CD4-positive, alpha-beta T cell (primary cell): ENCODE measurements at places on chromosomes 2 and 18. TPM values are rescaled to one million over a fixed set of nuclear protein-coding genes. Genes with fewer than 3 reads are reported as not detected.

- no peak overlapping the region for H3K27ac ChIP-seq
- H3K4me1 ChIP-seq = no peaks in the 10 kb centered on the region
- no peak overlapping the region for H3K4me3 ChIP-seq
- DNase-seq = no peak
- H3K36me3 ChIP-seq = no peaks in the 10 kb centered on the region
These were observed 234.5 kb downstream of the VAPA start for GRCh38 chr18:10148189-10148929.

DNER gene
- not detected for total RNA-seq

ERBB4 gene
- not detected for total RNA-seq

DNA sequence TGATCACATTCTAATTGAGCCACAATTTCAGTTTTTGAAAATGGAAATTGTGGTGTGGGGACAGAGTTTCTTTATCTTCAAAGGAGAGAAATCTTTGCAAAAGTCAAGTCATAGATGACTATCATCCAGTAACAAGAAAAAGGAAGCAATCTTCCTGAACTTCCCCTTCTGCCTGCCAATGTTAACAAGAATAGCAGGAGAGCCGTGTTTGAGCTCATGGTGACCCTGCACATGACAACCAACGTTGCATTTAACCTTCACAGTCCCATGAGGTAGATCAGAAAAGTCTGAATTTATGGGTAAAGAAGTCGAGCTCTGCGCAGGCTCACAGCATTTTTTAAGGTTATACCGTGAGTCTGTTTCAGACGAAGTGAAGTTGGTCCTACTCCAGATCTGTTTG is 454.9 kb downstream of the LPIN1 start:
- H3K4me3 ChIP-seq = no peak overlapping the region
- no peaks in the 10 kb centered on the region for H3K36me3 ChIP-seq
- H3K4me1 ChIP-seq = no peaks in the 10 kb centered on the region
- no peak overlapping the region for H3K27ac ChIP-seq
- no peaks in the 10 kb centered on the region for H3K27me3 ChIP-seq
- peak; percentile 21 for DNase-seq

GRCh38 chr18:58313491-58314032 is 269.5 kb downstream of the NEDD4L start:
- DNase-seq = no peak
- peaks cover 50% of the 10 kb centered on the region for H3K4me1 ChIP-seq
- H3K4me3 ChIP-seq = no peak overlapping the region
- no peaks in the 10 kb centered on the region for H3K36me3 ChIP-seq

DNA sequence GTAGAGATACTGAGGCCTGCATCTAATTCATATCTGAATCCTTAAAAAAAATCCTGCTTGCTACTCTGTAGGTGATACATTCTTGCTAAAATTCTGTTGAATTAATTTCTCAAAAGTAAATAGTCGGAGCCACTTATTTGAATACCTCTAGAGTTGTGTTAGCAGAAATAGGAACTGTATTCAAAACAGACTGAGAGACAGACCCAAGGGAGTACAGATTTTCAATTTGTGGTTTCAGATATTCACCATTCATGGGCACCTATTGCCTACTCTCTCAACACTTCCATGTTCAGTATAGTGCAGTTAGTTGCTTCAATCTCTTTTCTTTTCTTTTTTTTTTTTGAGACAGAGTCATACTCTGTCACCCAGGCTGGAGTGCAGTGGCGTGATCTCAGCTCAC is 46.6 kb upstream of the CTLA4 start:
- H3K4me1 ChIP-seq = no peaks in the 10 kb centered on the region
- H3K36me3 ChIP-seq = no peaks in the 10 kb centered on the region
- H3K27ac ChIP-seq = no peak overlapping the region
- H3K27me3 ChIP-seq = no peaks in the 10 kb centered on the region
- no peak for DNase-seq

GRCh38 chr2:230335864-230336506 is 9.0 kb downstream of the SP140L start:
- peak overlapping the region; percentile 19 for H3K4me3 ChIP-seq
- peaks cover 10% of the 10 kb centered on the region for H3K4me1 ChIP-seq

GRCh38 chr2:232022718-232023117 is 61.2 kb downstream of the DIS3L2 start:
- no peaks in the 10 kb centered on the region for H3K27me3 ChIP-seq
- H3K4me1 ChIP-seq = no peaks in the 10 kb centered on the region
- DNase-seq = no peak
- peaks cover 70% of the 10 kb centered on the region for H3K36me3 ChIP-seq
- H3K27ac ChIP-seq = no peak overlapping the region
- H3K4me3 ChIP-seq = no peak overlapping the region

GRCh38 chr18:49524349-49524748 is 37.3 kb upstream of the C18orf32 start:
- H3K4me1 ChIP-seq = no peaks in the 10 kb centered on the region
- H3K27ac ChIP-seq = no peak overlapping the region
- DNase-seq = no peak
- no peaks in the 10 kb centered on the region for H3K27me3 ChIP-seq
- H3K36me3 ChIP-seq = no peaks in the 10 kb centered on the region

- H3K36me3 ChIP-seq = no peaks in the 10 kb centered on the region
- H3K4me3 ChIP-seq = no peak overlapping the region
- H3K27me3 ChIP-seq = no peaks in the 10 kb centered on the region
- no peak overlapping the region for H3K27ac ChIP-seq
These were observed 2.3 kb downstream of the PRKD3 start for GRCh38 chr2:37322368-37322767.

- no peak overlapping the region for H3K27ac ChIP-seq
- no peaks in the 10 kb centered on the region for H3K36me3 ChIP-seq
- no peaks in the 10 kb centered on the region for H3K27me3 ChIP-seq
- H3K4me3 ChIP-seq = no peak overlapping the region
These were observed 419.4 kb downstream of the MEIS1 start for GRCh38 chr2:66854298-66854697.

- no peak for DNase-seq
- H3K27me3 ChIP-seq = no peaks in the 10 kb centered on the region
- H3K4me1 ChIP-seq = no peaks in the 10 kb centered on the region
- no peaks in the 10 kb centered on the region for H3K36me3 ChIP-seq
These were observed 510.9 kb upstream of the CELF4 start for GRCh38 chr18:38076346-38077070.

MRPS5 gene
- 15.3 TPM for total RNA-seq

- no peaks in the 10 kb centered on the region for H3K4me1 ChIP-seq
- H3K36me3 ChIP-seq = no peaks in the 10 kb centered on the region
- H3K27ac ChIP-seq = no peak overlapping the region
- no peaks in the 10 kb centered on the region for H3K27me3 ChIP-seq
- no peak for DNase-seq
These were observed 200.5 kb downstream of the TNS1 start for GRCh38 chr2:217802266-217802665.

- no peak overlapping the region for H3K27ac ChIP-seq
- H3K4me1 ChIP-seq = no peaks in the 10 kb centered on the region
These were observed 143.9 kb downstream of the CYP26B1 start for GRCh38 chr2:72003796-72004195.

DNA sequence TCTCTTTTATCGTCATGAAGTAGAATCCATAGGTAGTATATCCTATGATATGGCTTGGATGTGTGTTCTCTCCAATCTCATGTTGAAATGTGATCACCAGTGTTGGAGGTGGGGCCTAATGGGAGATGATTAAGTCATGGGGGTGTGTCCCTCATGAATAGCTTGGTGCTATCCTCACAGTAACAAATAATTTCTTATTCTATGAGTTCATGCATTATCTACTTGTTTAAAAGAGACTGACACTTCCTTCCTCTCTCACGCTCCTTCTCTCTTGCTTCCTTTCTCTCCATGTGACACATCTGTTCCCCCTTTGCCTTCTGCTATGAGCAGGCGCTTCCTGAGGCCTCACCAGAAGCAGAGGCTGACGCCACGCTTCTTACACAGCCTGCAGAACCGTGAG is 165.6 kb downstream of the MREG start:
- no peak overlapping the region for H3K4me3 ChIP-seq
- DNase-seq = no peak
- H3K4me1 ChIP-seq = no peaks in the 10 kb centered on the region
- no peak overlapping the region for H3K27ac ChIP-seq

DNA sequence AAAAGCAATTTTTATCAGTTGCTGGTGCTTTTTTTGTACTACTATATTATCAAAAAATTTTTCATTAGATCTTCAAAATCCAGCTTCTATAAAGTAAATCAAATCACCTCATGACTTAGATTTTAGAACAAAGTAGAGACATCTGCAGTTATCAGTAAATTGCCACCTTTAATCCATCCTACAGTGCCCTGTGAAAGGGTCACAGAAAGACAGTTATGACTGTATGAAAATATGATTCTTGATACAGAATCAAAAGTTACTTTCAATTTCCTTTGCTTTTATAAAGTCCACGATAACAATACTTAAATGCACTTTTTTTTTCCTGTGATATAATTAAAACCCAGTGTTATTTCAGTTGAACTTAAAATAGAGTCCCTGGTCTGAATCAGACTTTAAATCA is 61.4 kb downstream of the PRPF40A start:
- H3K4me1 ChIP-seq = no peaks in the 10 kb centered on the region
- no peaks in the 10 kb centered on the region for H3K27me3 ChIP-seq
- peaks cover 74% of the 10 kb centered on the region for H3K36me3 ChIP-seq
- H3K27ac ChIP-seq = no peak overlapping the region

ALPP gene
- not detected for total RNA-seq

- DNase-seq = no peak
- no peaks in the 10 kb centered on the region for H3K36me3 ChIP-seq
- H3K27ac ChIP-seq = no peak overlapping the region
- no peaks in the 10 kb centered on the region for H3K27me3 ChIP-seq
These were observed 690.4 kb upstream of the NRXN1 start for GRCh38 chr2:51722311-51722710.

DNA sequence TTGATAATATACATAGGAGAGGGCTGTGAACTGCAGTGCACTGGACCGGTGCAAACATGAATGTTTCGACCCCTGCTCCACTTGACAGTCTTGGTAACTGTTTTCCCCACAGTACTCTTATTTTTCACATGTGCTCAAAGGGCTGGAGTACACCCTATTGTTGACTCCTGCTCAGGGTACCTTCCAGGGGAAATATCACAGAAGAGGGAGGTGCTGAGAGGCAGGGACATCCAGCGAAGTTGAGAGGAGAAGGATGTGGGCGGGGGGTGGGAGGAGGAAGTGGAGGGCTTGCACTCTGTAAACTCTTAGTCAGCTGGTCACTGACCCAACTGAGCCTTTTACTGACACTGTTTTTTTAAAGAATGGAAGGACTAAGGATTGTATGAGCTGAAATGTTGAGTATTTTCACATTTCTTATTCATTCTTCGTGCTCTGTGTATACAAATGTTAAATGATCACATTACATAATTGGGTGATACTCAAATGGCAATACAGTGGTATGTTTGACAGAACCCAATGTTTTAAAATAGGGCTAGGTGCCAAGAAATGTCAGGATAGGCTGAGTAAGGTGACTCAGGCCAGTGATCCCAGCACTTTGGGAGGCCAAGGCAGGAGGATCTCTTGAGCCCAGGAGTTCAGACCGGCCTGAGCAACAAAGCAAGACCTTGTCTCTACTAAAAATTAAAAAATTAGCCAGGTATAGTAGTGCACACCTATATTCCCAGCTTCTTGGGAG is 10.0 kb downstream of the INPP4A start:
- H3K27ac ChIP-seq = peak overlapping the region; percentile 63
- peaks cover 29% of the 10 kb centered on the region for H3K36me3 ChIP-seq
- H3K27me3 ChIP-seq = no peaks in the 10 kb centered on the region
- peak overlapping the region; percentile 0 for H3K4me3 ChIP-seq
- no peak for DNase-seq

- DNase-seq = no peak
- H3K27ac ChIP-seq = no peak overlapping the region
- no peak overlapping the region for H3K4me3 ChIP-seq
- H3K27me3 ChIP-seq = no peaks in the 10 kb centered on the region
- peaks cover 2% of the 10 kb centered on the region for H3K36me3 ChIP-seq
These were observed 98.1 kb downstream of the SMAD2 start for GRCh38 chr18:47832348-47832747.
